ENCODE measurements at places on chromosomes 2 and 18.

GRCh38 chr2:239666855-239667376 lies 266.1 kb upstream of the HDAC4 start:
- no peak for DNase-seq

- no peak for DNase-seq
Measured at GRCh38 chr2:33616873-33617272, 17.8 kb upstream of the FAM98A start.

DNA sequence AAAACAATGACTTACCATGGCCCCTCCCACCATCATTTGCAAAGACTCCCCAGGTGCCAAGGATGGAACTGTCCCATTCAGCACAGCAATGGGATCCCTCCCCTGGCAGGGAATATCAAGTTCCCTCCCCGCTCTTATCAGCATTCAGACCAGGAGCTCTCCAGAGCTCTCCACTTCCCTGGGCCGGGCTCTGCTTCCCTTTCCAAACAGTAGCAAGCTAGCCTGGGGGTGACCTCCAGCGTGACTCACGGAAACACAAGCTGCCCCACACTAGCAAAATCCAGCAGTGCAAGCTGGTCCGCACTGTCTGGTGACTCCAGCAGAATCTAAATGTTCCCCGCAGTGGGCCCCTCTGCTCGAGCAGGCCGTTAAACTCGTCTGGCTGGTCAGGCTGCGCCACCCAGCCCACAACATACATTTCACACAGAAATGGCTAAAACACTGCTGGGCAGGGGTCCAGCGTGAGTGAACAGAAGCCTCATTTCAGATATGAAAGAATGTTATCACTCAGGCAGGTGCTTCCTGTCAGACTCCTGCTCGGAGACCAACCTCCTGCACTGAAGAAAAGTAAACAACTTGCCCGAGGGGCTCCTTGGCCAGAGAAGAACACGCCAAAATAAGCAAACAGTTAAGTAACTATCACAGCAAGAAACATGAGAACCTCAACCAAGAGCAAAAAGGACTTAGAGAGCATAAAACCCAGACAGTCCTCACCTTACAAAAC lies 33.9 kb downstream of the STAT1 start:
- DNase-seq = no peak

- DNase-seq = no peak
Measured at GRCh38 chr18:49491534-49491856, 4.5 kb upstream of the C18orf32 start.

- no peak for DNase-seq
Measured at GRCh38 chr2:109031476-109032228, 42.6 kb upstream of the EDAR start.

GRCh38 chr2:54672590-54673456 lies 50.6 kb upstream of the EML6 start:
- no peak for DNase-seq

DNA sequence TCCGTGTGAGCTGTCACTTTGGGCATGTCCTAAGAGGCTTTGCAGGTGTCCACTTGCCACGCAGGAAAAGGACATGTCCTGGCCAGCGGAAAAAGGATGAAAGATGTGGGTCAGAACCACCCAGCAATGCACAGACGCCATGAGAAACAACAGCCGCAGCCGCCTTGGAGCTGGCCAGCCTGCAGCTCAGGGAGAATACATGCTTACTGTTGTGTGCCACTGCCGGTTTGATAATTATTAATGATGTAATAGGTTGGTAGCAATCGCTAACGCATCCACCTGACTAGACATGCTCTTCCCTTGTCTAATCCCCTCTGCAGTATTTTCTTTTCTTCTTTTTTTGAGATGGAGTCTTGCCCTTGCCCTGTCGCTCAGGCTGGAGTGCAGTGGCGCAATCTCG lies 221.7 kb downstream of the HAUS1 start:
- DNase-seq = no peak

DNA sequence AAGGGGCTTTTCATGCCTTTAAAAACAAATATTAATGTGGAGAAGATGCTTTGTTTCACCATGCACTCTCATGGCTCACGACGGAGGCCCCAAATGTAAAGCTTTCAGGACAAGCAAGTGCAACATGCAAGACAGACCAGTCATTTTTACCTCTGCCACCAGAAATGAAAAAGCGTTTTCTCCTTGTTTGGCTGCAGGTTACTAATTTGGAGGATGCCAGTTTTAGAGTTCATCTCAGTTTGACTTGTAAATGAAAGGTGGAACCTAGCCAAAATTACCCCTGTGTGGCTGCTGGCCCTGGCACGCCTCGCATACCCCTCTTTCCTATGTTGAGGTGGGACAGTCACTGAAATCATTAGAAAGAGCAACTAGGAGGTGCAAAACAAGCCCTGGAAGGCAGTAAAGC lies 138.6 kb downstream of the BCL2 start:
- no peak for DNase-seq

- DNase-seq = no peak
Measured at GRCh38 chr2:182715121-182715891, 751 bp upstream of the DNAJC10 start.

DNA sequence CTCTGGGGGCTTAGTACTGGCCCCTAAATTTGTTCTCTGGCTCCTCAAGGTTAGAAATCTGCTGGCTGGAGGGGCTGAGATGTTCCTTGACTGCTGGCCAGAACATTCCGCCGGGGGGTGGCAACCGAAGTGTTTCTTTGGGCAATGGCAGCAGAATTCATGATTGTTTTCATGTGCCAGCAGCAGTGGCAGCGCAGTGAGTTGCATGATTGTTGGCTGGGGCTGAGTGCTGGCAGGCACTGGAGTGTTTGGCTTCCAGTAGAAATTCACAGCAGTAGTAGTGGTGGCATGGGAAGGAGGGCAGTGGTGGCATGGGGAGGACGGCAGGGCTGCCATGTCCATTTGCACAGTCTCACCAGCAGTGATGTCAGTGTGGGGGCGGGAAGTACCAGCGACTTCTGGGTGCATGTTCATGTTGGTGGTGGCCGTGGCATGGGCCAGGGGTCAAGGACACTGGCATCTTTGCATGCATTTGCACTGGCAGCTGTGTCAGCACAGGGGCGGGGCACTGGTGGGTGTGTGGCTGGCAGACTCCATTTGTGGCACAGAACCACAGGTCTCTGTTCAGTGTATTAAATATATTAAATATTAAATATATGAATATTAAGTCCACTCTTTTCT lies 130.6 kb upstream of the CDH7 start:
- no peak for DNase-seq

All from stimulated activated CD4-positive, alpha-beta T cell treated with anti-CD3 and anti-CD28 coated beads, Interleukin-1b, Interleukin-23, amount 100 ng/mL, for 1 hour (primary cell).